ENCODE measurements at places on chromosomes 2 and 18.
A peak's percentile ranks its signal among the peaks of the same experiment; 100 is the strongest.

GRCh38 chr2:232541961-232542714 is 2.6 kb downstream of the CHRNG start:
- no peak for DNase-seq

DNA sequence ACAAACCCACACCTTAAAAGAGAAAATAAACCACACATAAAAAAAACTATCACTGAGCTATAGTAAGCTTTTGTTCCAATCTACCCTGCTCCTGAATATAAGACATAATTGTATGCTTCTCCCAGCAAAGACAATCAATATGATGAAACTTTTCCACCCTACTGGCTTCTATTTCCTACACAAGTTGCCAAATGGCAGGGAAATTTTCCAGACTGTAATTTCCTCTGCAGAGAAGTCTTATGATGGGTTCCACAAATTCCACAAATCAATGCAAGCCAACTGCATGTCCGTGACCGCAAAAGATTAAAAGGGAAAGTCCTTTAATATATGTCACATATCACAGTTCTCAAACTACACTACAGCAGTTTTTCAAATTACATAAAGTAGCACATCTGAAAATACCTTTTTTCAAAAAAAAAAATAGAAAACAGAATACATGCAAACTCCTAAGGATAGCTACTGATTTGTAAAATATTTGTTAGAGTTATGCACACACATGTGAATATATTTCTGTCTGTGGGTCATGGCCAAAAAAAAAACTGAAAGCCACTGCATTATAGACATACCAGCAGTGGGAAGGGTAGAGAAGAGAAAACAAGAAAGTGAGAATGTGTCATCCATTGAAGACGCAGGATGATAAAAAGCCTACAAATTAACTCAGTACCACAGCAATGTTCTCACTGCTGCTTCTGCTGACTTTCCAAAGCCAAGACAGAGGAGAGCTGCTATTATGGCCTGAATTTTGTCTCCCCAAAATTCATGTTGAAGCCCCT is 61.4 kb downstream of the RPL31 start:
- DNase-seq: peak; percentile 41

DNA sequence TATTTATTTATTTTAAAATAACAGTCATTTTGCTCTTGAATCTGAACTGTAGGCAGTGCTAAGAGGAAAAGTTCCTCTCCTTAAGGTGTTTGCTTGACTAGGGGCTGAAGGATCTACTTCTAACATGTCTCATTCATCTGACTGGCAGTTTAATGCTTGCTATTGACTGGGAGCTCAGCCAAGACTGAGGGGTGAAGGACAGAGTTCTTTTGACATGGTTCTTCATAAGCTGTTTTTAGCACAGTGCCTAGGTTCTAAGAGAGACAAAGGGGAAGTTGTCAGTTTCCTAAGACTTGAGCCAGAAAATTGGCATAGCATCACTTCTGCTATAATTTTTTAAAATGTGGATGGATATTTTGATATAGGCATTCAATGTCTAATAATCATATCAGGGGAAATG is 73.0 kb downstream of the COMMD1 start:
- DNase-seq: no peak

GRCh38 chr2:113709022-113709421 is 47.4 kb downstream of the SLC35F5 start:
- DNase-seq: no peak

DNA sequence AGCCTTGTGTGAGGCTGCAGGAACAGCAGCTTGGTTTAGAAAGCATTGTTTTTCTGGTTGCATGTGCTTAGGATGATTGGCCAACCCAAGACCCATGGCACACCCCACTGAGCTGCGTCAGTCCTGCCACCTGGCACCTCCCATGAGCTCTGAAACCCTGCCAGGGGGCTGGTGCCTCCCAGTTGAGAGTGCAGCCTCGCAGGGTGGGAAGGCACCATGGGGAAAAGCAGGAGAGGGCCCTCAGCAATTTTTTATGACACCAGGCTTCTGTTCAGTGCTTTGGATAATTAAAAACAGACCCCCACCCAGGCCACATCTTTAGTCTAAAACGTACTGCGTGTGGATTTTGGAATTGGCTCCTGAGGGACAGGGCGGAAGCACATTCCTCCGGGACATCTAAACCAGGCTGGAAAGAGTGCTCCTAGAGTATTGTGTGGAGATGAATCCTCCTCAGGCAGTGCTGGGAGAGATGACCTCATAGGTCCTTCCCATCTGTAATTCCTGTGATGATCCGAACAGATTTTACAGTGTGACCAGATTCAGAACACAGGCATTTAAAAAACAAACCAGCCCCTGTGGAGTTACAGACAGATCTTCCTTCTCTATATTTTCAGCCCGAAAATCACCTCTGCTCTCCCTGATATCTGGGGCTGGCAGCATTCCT is 438.3 kb downstream of the ZNF521 start:
- no peak for DNase-seq

GRCh38 chr2:74414881-74415761 is 6.3 kb downstream of the C2orf81 start:
- DNase-seq: peak; percentile 77

Measured in left hindlimb (tissue), 1 donor.